ENCODE measurements at places on chromosomes 2 and 18.

DNA sequence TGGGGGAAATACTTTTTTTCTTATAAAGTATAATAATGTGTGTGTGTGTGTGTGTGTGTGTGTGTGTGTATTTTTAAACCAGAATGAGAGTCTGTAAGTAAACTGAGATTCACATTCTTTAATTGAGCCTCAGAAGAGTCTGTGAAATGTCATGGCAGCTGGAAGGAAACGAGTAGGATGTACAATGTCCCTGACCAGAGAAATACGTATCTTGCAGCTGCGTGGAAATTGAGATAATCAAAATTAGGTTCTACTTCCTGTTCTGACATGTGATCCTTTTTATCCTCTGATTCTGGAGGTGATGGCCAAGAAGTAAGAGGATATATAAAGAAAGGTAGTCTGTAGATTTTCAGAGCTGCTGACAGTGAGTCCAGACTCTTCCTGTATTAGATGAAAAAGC, 50.0 kb downstream of the SH3RF3 start:
- DNase-seq, result no peak

DNA sequence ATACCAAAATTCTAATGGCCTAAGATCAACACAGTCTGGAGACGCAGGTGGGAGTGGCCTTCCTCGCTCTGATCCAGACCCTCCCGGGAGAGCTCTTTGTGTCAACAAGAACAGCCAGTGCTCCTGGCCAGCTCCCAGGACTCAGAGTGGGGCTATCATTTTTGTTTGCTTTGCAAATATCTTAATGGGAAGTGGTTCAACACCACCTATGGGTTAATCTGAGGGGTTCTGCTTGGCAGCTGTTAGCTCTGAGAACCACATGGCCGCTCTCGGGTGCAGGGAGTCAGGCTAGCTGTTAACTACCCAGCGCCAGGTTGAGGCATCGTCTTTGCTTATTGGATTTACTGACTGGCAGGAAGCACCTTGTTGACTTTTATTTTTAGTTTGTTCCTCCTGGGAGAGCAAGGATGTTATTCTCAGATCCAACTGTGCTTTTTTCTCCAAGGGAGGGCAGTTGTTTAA, 184.8 kb upstream of the SP5 start:
- no peak for DNase-seq

DNA sequence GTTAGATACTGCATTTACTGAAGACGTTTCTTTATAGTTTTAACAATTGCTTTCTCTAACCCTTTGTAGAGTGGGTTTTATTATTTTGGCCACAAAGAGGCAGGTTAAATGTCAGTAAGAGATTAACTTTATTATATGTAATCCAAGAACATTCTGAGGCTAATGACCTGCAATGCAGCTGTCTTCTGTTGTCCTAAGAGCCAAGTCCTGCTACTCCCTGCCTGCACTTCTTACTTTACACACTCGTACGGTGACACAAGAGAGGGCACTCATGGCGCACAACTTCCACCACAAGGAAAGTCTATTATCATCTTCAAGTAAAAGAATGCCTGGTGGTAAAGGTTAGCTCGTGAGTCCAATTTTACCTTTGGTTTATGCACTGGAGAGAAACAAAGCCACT, 471.0 kb upstream of the HNMT start:
- DNase-seq, result no peak

- DNase-seq, result no peak
These were observed 159.6 kb upstream of the SETBP1 start for GRCh38 chr18:44520981-44521667.

DNA sequence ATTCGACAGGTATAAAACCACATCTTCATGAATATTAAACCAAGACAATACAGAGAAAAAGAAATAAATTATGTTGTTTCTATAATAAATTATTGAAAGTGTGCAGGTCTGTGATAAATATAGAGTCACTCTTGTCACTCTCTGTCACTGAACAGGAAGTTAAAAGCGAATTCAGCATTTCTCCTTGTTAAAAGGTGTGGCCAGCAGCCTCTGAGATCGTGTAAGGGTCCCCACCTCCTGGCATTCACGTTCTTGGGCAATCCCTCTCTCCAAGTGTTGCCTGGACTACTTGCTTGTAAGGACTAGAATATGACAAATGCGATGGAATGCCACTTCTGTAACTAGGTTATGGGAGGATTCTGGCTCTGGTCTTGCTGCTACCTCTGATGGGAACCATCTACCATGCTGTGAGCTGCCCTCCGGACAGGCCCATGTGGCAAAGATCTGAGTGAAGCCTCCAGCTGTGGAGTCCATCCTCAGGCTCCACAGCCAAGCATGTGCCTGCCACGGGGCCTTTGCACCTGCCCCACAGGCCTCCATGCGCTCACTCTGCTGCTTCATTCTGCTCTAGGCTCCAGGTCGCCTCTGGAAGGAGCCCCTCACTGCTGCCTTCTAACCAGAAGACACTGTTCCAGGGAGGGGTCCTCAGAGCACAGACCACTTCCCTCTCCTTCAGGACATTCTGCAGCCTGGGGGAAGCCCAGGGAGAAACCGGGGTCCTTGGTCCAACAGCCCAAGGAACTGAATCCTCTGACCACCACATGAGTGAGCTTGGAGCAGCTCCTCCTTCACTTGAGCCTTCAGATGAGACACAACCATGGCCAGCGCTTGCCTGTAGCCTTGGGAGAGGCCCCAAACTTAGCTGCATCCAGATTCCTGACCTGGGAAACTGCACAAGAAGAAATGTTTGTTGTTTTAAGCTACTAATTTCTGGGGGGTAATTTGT, 202.9 kb upstream of the HDAC4 start:
- no peak for DNase-seq

GRCh38 chr18:11831921-11832320, 19.3 kb upstream of the CHMP1B start:
- no peak for DNase-seq

- no peak for DNase-seq
These were observed 215.5 kb downstream of the CYP26B1 start for GRCh38 chr2:71932037-71932779.

GRCh38 chr2:114261366-114261765, 181.1 kb upstream of the DPP10 start:
- no peak for DNase-seq

- DNase-seq, result no peak
These were observed 428 bp upstream of the MAP3K20 start for GRCh38 chr2:173075056-173075780.

- peak; percentile 82 for DNase-seq
These were observed at the start of gene ADI1 for GRCh38 chr2:3519255-3520205. Gene ADI1, minus strand, starts transcription at chr2:3519531. Its CDS starts 44 bp downstream, at chr2:3519487.

DNA sequence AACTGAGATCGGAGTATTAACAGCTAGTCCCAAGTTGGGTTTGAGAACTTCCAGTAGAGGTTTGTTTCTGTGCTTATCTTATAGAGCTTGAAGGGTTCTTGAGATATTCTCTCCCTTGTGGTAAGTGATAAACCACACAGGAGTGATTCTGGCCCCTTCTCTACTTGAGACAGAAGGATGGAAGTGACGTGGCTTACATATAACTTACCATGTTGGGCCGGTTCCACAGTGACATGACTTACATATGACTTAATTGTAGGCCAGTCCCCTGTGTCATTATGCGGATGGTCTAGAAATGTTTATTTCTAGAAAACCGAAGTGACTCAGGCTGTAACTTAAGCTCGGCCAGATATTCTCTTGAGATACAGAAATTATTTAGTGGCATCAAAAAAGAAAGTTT, 62.7 kb downstream of the TRAPPC12 start:
- DNase-seq, result no peak

Data from activated naive CD4-positive, alpha-beta T cell treated with Interleukin-2 at 50 U/mL for 16 hours (primary cell).